AML-193 (cell line): ENCODE measurements at places on chromosomes 2 and 18.

DNA sequence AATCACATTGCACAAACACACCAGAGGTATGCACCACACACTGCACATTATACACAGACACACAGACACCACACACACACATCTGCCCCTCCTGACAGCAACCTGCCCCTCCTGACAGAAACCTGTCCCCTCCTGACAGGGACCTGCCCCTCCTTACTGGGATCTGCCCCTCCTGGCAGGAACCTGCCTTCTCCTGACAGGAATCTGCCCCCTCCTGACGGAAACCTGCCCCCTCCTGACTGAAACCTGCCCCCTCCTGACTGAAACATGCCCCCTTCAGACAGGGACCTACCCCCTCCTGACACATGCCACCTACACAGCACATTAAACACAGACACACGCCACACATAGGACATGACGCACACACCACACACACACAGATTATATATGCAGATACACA is 88.9 kb downstream of the PXDN start:
- no peak for DNase-seq

DNA sequence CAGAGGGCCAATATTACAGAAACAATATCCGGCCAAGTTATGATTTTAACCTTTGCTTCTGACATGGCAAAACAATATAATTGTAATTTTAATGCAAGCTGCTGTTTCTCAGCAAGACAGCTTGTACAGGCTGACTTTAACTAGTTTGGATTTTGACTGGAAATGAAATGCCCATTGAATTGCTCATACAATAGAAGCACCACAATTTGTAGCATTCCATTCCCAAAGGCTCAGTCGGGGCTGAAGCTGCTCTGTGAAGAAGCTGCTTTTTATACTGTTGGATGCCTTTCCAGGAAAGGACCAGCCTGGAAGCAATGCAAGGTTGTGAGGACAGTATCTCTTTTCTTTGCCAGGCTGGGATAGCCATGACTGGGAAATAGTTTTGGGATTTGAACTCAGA is 677.0 kb upstream of the FANCL start:
- no peak for DNase-seq

- DNase-seq = no peak
Observed at GRCh38 chr2:124283096-124283495, 258.0 kb downstream of the CNTNAP5 start.

DNA sequence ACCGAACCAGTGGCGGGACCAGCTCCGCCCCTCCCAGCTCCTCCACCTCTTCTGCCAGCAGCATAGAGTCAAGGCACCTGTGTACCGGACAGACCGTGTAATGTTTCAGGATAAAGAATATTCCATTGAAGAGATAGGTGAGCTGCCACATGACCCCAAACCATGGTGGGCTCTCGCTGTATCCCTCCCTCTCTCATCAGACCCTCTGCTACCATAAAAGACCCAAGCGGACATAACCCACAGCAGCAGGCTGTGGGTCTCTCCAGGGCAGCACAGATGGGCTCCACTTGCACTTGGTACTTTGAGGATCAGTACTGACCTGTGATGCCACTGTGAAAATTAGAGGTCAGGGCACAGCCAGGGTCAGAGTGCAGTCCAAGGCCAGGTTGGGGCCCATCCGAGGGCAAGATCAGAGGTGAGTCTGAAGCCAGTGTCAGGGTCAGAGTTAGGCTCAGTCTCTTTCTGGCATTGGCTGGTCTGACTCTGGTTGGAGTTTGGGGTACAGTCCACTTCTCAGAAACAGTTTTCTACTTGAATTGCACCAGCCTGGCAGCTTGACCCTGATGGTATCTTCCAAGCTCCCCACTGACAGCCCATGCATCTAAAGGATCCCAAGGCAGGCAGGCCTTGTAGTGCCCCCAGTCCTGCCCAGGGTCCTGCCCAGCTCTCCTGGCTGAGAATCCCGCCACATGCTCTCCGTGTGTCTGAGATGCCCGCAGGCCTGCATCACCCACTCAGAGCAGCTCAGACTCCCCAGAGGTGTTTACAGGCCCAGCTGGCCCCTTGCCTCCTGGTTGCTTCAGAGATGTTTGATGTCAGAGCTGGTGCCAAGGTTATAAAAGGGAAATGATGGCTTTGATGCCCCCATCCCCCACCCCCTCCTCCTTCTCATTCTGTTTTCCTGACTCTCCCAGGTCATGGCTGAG is 212.1 kb downstream of the DYSF start:
- no peak for DNase-seq

- no peak for DNase-seq
Observed at GRCh38 chr2:238498691-238499295, 72.1 kb downstream of the ASB1 start.

DNA sequence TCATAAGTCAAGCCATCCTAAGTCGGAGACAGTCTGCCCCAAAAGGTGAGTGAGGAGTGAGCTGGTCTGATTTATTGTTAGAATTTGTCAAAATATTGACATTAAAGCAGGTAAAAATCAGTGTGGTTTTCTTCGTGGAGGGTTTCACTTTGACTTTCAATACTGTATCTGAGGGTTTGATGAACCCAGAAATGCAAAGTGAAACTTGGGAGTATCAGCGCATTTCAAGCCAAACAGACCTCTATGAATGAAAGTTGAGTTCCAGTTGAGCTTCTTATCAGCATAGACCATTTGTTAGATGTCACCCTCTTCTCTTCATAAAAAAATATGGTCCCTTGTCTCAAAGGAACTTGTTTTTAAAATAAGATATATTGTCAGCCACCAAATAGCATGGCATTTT is 21.7 kb upstream of the CXCR4 start:
- DNase-seq = no peak

DNA sequence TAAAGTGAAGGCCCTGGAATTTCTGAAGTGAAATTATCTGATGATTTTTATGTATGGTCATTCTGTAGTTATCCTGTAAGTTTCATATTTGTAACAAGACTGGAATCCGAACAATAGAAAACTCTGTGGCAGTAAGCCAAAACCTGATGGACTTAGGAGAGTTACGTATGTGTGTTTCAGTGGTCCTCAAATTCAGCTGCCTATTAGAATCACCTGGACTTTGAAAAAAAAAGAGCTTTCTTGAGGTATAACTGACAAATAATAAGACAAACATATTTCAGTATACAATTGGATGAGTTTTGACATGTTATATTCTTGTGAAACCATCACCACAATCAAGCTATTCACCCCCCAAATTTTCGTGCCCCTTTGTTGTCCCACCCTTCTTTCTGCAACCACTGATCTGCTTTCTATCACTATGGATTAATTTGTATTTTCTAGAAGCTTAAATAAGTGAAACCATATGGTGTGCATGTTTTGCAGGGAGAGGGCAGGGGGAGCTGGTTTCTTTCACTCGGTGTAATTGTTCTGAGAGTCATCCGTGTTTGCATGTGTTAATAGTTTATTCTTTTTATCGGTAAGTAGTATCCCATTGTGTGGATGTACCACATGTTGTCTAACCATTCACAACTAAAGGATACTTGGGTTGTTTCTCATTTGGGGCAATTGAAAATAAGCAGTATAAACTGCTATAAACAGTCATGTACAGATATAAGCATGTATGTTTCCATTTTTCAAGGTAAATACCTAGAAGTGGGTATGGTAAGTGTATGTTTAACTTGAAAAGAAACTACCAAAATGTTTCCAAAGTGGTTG is 50.2 kb upstream of the EML4 start:
- DNase-seq = no peak

DNA sequence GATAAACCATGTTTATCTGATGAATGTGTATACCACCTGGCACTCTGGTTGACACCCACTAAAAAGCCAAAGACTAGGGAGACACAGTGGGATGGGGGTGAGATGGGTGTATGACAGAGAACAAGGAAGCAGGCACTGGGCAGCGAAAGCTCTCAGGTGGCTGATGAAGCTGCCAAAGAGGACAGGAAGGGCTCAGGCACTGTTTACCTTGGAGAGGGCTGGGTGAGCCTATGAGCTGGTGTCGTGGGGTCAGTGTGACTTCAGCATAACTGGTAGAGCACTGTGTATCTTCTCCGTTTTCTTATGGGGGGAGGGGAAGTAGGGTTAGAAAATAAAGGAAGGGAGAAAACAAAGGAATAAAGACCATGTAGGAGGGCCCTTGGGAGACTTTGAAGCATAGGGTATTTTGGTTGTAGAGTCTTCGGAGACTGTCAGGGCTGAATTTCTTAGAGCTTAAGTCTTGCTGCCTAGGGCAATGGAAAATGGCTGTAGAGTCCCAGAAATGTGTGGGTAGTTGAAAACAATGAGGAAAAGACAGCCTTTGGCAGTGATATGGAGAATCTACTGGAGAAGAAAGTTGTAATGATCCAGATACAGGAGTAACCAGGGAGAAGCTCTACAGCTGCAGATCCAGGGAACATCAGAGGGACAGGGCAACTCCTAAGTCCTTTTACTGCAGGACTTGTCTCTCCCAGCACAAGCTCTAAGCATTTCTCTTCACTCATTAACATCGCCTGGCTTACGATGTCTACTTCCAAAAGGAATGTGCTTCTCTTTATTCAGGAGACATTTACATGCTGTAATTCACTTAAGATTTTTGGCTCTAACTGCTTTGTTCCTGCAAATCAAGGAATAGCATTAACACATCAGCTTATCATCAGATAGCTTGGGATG is 120.0 kb downstream of the AQP4 start:
- no peak for DNase-seq

GRCh38 chr2:118826093-118826492 is 21.4 kb downstream of the EN1 start:
- DNase-seq = no peak

DNA sequence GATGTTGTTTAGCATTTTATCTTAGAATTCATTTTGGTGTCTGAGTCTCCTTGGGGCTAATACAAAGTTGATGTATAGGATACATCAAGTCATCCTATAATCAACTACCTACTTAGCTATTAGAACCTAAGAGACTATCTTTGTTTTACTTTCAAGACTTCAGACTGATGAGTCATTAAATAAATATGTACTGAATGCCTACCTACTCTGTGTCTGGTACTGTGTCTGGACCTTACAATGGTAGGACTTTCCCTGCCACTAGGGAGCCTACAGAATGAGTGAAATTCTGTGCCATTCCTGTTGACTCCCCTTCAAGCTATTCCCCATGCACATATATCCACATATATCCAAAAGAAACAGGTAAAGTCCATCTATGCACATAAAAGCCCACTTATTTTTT is 114.5 kb downstream of the ERBB4 start:
- DNase-seq = no peak

DNA sequence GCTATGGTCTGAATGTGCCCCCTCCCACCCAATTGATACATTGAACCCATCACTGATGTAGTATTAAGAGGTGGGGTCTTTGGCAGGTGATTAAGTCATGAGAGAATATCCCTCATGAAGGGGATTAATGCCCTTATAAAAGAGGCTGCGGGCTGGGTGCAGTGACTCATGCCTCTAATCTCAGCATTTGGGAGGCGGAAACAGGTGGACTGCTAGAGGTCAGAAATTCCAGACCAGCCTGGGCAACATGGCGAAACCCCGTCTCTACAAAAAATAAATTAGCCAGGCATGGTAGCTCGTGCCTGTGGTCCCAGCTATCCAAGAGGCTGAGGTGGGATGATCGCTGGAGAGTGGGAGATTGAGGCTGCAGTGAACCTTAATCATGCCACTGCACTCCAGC is 14.3 kb downstream of the POLR2D start:
- DNase-seq = no peak

GRCh38 chr18:12929477-12930083 is 18.2 kb upstream of the SEH1L start:
- no peak for DNase-seq

GRCh38 chr2:229713371-229714079 is 830 bp downstream of the DNER start:
- DNase-seq = no peak

DNA sequence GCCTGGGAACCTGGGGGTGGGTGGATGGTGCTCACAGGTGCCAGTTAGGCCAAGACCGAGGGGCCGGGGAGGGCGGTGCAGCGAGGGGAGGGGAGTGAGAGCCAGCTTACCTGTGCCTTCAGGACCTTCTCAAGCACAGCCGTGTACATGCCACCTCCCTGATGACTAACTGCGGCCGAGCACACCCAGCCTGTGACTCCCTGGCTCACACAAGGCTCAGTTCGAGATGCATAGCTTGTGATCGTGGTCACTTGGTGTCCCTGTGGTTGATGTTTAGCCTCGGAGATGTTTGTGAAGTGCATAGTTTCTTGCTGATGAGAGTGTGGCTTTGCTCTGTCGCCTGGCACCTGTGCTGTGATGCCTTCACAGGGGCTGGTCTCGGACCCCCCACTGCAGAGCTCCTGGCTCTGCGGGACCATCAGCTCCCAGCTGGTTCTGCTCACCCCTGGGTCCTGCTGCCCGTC is 84.5 kb upstream of the ODC1 start:
- DNase-seq = no peak

DNA sequence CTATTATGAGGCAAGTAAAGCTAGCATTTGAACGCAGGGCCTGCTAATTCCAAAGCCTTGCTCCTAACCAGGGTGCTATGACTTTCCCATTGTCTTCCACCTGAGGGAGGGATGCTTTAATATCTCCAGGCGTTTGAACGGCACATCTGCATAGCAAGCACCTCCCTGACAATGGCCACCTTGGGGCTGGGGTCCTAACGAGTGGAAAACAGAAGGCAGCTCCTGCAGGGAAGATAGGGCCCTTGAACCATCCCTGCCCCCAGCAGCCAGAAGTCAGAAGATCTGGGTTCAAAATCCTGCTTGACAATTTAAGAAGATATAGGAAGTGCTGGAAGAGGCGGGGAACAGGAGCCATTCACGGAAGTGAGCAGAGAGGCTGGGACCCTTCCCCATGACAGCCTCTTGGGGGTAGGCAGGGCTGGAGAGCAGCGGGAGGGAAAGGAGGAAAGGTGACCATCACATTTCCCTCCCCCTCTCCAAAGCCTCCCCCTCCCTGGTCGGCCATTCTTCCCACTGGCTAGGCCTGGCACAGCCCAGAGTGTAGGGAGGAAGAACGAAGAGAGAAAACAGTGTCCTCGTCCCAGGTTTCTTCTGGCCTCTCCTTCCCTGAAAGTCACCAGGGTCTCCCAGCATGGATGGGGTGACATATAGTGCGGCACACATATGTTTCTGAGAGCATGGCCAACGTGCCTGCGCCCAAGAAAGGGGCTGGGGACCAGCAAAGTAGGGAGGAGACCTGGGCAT is 73.5 kb downstream of the EMX1 start:
- no peak for DNase-seq

- DNase-seq = peak; percentile 6
Observed at GRCh38 chr2:150681120-150681804, 193.8 kb upstream of the RND3 start.

- DNase-seq = peak; percentile 27
Observed at GRCh38 chr2:119482481-119483394, 41.5 kb downstream of the SCTR start.

DNA sequence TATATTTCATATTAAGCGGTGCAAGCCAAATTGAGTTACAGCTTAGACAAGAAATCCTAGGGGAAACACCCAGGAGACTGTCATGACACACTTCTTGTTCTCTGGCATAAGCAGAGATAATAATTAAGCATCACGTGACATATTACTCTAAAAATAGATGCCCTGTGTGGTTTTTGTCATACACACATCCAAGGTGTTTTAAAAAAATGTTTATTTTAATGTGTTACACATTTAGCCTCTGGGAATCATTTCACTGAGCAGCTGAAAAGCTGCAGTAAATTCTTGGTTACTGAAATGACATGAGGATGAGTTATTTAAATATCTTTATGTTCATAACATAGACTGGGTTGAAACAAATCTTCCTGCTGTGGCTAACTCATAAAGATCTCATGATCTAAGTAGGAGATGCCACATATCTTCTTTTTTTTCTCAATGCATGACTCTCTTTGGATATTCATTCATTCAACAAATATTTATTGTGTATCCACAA is 38.0 kb upstream of the ERMN start:
- DNase-seq = no peak
